ENCODE measurements at places on chromosomes 12 and 14.

GRCh38 chr12:98418357-98419075, 96.9 kb upstream of the TMPO start:
- peak; percentile 92 for DNase-seq

GRCh38 chr14:91893007-91893406, 25.7 kb upstream of the TC2N start:
- no peak for DNase-seq

DNA sequence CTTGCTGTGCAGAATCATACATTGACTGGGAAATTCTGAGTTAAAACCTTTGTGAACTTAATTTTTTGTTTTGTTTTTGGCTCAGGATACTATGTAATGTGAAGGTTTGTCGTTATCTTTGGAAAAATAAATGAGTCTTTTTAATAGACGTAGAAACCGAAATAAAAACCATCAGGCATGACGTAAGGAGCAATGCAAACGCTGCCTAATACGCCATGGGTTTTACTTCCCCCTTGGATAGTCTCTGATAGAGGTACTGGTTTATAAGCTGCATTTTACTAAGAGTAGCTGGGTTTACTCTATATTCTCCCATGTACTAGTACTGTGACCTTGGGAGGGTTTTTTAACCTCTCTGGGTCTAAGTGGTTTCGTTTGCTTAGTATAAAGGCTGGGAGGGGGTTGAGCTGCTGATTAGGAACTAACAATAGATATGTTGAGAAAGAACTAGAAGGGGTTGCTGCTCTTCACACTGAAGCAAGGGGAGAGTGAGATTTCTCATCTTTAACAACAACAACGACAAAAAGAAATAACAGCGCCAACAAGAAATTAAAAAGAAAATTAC, 66.8 kb upstream of the SLCO1C1 start:
- no peak for DNase-seq

DNA sequence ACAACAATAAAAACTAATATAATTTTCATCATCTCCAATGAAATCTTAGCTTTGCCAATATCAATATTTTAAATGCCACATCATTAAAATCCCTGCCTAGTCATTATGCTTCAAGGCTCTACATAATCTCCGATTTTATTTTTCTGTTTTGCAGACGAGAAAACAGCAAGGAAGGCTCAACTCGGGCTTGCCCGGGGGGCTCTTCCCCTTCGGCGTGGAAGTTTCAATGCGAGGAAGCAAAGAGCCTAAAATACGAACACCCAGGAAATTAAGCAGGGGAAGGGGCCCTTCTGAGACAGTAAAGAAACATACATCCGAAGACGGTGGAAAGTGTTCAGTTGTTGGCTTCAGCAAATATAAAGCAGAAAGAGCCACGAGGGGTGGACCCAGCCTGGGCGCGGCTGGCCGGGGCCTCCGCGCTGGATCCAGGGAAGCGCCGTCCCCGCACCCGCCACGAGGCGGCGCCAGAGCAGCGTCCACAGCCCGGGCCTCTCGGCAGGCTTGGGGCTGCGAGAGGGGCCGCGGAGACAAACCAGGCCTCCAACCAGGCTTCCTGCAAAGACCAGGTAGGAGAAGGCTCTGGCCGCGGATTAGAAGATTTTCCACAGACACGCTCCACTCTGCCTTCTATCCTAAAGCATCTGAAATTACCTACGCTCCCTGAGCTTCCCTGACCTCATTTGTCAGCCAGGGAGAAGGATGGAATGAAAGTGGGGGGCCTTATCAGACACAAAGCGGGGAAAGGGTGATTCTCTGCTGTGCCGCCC, 77.2 kb downstream of the SERPINA3 start:
- peak; percentile 92 for DNase-seq

GRCh38 chr12:74820324-74820723, 282.7 kb downstream of the ATXN7L3B start:
- no peak for DNase-seq

GRCh38 chr12:66117242-66117641, 13.3 kb downstream of the LLPH start:
- no peak for DNase-seq

DNA sequence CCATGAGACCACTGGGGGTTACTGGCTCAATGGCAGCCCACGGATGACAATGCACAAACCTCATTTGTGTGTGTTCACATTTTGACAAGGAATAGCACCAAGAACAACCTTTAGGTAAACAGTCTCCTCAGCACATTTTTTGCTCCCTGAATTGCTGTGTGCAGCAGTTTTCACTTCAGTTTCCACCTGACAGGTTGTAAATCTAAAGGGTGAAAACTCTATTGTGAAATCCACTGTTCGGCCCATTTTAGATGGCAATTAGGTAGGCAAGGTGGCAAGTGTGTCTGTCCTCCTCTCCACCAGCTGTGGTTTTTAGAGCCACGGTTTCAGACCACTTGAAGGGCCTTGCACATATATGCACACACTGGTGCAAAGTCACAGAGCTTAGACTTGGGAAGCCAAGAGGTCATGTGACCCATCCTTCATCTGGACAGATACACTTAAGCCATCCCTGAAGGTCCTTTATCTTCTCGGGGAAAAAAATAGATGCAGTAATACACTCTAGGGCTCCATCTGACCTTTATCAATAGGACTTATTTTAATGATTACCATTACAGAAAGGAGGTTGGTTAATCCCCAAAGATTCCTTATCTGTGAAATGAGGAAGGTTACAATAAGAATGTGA, 23.2 kb downstream of the HAL start:
- no peak for DNase-seq

DNA sequence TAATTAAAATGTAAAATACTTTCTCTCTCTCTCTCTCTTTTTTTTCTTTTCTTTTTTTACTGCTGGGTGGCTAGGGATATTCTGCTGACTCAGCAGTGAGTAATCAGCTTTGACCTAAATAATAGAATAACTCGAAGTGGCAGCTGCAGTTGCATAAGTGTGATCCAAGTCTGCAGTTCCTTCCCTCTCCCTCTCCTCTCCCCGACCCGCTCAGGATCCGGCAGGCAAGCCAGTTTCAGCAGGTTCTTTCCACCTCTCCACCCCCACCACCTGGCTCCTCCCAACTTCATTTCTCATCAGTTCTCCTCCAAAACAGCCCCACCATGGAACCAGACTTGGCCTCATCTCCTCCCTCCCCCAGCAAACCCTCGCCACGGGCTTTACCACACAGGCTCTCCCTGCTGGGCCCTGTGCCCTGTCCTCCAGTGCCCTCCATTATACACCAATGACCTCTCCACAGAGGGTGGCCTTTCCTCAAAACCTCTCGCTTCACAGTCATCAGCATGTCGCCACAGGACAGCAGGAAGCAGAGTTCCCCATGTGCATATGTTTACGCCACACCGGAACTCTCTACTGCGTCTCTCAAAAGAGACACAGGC, 22.4 kb downstream of the SLC7A8 start:
- DNase-seq: peak; percentile 63

DNA sequence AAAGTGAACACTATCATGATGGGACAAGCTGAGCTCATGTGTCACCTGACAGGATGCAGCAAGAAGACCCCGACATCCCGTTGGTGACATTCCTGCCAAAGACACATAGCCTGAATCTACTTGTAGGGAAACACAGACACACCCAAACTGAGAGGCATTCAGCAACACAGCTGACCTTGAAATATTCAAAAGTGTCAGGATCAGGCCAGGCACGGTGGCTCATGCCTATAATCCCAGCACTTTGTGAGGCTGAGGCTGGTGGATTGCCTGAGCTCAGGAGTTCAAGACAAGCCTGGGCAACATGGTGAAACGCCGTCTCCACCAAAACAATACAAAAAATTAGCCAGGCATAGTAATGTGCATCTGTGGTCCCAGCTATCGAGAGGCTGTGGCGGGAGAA, 232.0 kb upstream of the PLXNC1 start:
- DNase-seq: no peak

GRCh38 chr12:88401155-88401554, 179.1 kb downstream of the KITLG start:
- no peak for DNase-seq

GRCh38 chr12:109201496-109201885, 85.1 kb downstream of the ACACB start:
- no peak for DNase-seq

DNA sequence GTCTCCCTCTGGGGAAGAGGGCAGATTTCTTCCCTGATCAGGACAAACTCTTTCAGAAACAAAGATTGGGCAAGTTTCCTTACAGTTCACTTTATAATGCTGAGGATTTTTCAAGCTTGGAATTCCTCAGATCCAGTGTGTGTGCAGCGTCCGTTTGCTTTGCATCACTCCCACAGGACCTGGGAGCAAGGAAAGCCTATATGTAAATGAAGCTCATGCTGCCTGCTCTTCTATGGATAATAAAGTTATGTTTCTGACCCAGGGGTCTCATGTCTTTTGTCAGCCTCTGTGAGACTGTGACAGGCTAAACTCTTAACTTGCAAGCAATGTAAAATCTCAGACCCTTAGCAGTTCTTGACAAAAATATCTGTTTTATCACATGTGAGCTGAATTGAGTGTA, 41.6 kb downstream of the TRHDE start:
- no peak for DNase-seq

- DNase-seq: peak; percentile 94
Observed at GRCh38 chr12:54378796-54379397, 5.6 kb downstream of the ZNF385A start.

DNA sequence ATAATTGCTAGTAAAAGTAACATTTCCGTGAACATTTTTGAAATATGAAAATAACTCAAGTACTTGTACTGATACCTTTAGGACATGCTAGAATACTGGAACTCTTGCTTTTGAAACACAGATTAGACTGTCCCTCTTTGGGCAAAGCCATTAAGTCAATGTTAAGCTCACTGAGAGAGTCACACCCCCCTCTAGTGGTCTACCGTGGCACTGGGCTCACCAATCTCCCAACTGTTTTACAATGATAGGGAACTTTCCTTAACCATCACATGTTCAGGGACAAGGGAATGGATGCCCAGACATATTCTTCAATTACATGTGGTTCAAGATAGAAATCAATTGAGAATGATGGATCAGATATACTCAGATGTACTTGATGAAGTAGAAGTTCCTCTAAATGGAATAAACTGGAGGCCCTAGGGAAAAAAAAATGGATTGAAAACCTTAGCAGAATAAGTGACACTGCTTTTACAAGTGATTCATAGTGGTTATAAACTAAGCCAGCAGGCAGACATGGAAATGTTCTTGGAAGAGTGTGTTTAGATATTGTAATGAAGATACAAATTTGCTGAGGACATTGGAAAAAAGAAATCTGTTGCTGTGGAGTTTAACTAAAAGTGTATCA, 17.8 kb downstream of the NANOG start:
- peak; percentile 88 for DNase-seq

- DNase-seq: no peak
Observed at GRCh38 chr12:9051158-9051550, 61.8 kb downstream of the KLRG1 start.

GRCh38 chr12:98211909-98212695, 303.3 kb upstream of the TMPO start:
- DNase-seq: no peak

GRCh38 chr12:101207086-101207780, 2.8 kb downstream of the SLC5A8 start:
- DNase-seq: no peak

DNA sequence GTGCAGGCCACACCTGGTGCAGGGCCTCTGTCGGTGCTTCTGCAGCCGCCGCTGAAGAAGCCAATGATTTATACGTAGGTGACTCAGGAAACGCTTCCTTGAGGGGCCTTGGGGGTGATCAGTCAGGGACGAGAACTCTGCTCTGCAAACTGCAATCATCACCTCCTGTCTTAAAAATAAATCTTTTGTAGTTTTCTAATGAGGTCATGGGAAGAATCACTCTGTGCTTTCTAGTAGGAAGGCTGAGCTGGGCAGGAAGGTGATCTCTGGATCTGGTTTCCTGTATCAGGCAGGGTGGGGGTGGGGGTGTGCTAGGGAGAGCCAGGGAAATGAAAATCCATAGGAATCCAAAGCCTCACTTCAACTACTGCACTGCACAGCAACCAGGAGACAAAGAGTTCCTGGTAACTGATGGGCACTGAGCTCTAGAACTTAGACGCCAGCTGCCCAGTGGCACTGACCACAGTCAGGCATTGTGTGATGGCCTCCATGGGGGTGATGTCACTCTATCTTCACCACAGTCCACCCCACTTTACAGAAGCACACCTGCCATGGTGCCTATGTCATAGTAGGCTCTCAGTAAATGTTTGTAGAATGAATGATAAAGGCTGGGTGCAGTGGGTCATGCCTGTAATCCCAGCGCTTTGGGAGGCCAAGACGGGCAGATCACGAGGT, 292.4 kb upstream of the PWP1 start:
- DNase-seq: no peak

- no peak for DNase-seq
Observed at GRCh38 chr14:97149775-97150174, 352.6 kb downstream of the VRK1 start.

- peak; percentile 60 for DNase-seq
Observed at GRCh38 chr14:49621114-49621881, 699 bp downstream of the MGAT2 start.

- DNase-seq: no peak
Observed at GRCh38 chr14:35438910-35439713, 34.6 kb upstream of the NFKBIA start.

GRCh38 chr12:89439941-89440340, 84.7 kb downstream of the GALNT4 start:
- DNase-seq: no peak

DNA sequence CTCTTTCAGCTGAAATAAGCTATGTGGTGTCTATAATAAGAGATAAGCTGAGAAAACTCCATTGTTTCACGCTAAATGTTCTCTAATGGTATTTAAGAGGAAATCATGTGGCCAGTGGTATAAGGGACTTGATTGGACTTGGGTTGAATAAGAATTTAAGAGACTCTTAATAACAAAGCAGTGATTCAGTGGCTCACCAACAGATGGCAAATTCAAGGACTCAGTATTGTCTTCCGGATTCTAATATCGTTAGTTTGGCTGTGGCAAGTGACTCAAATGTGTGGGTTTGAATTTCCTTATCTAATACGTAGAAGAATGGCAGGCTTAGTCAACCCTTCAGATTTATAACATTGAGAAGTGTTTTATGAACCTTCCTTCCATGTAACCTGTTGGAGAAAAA, 49.1 kb upstream of the KCNH3 start:
- no peak for DNase-seq

DNA sequence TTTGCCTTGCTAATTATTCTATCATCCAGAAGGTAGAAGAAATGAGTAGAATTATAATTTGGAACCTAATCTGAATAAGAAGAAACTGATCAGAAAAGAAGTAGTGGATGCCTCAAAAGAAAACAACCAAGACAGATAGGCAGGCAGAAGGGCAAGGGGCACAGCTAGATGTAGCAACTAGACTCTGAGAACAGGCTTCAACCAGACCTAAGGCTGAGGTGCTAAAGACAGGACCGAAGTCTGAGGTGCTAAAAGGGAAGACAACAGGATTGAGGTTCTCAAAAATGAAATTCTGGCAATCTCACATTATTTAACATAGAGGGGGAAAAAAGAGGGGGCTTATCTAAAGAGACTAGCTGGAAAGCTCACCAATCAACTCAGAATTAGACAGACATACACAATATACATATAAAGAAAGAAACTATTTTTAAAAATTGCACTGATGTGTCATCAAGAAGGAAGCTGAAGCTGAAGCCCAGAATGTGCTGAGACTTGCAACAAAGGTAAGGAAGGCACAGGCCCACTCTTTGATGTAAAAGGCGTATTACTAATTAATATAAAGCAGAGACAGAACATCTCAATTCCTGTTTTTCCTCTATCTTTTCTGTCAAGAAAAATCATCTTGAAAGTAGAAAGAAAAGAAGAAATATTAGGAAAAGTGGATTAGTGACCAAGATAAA, 43.8 kb upstream of the CSRNP2 start:
- no peak for DNase-seq

All from lower leg skin (tissue), 4 donors.